ENCODE measurements at places on chromosomes 12 and 14.
A peak's percentile ranks its signal among the peaks of the same experiment; 100 is the strongest.

DNA sequence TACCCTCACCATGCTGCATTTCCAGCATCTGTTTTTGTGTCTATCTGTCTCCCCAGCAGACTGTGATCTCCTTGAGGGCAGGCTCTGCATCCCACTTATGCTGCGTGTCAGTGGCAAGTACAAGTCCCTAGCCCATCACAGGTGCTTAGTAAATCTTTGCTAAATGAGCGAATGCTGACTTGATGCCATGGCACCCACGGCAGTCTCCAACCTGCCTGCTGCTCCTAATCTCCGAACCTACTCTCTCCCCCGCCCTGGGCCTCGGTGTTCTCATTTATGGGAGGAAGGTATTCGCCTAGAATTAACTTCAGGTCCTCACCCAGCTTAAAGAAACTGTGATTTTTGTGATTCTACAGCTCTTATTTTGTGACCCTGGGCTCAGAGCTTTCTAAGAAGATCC, 109.9 kb downstream of the PRMT8 start:
- no peak for DNase-seq

DNA sequence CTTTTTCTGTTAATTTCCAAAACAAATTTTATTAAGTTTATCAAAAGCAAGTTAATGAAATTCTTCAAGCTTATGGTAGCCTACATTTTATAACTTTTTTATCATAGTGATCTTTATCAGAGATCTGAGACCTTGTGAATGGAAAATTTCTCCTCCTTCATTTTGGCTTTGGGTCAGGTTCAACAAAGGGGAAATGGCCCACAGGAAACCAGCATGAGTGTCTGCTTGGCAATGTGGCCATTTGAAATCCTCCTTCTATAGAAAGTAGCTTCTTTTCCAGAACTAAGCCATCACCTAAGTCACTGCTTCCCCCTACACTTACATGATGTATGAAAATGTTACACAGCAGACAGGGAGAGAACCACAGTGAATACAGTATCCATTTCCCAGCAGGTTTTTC, 1.6 kb downstream of the RHOJ start:
- no peak for DNase-seq

GRCh38 chr12:104641862-104642261, 185.1 kb downstream of the CHST11 start:
- DNase-seq, result peak; percentile 9

DNA sequence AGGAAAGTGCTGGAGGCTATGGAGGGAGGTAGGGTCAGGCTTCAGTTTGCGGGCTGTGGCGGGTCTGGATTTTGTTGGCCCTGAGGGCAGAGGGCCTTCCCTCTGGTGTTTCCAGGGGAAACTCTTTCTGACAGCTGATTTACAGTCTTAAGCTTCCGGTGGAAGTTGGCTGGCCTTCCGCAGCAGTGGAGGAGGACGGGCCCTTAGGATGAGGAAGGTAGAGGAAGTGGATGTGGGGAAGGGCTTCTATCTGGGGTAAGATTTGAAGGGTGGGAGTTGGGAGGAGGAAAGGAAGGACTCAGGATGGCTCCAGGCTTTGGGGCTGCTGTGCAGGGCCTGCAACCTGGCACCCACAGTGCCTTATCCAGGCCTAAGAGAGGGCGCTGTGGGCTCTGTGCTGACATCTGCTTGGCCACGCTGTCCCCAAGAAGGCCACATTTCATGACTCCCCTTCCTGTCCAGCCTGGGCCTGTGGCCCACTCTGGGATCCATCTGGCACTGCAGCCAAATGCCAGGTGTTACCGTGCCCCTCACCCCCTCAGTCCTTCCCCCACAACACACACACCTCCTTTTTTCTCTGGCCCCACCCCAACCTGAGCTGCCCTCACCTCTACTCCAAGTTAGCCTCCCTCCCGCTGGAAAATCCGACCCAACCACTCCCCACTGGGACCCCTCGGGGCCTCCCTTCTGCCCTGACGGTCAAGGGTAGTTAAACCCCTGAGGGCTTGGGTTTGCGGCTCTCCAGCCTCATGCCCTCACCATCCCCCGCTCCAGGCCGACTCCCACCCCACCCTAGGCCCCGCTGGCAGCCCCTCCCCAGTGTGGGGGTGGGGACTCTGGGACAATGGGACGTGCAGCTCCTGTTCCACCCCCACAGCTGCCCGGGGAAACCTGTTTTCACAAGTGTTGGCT, 7.7 kb upstream of the PPP1R13B start:
- no peak for DNase-seq

- no peak for DNase-seq
These were observed 8.0 kb downstream of the ASCL1 start for GRCh38 chr12:102965281-102966155.

- DNase-seq, result no peak
These were observed 10.2 kb downstream of the SLC25A47 start for GRCh38 chr14:100333311-100333710.

GRCh38 chr12:92516277-92516600, 186.6 kb upstream of the PLEKHG7 start:
- no peak for DNase-seq

GRCh38 chr12:21346542-21347205, 12.0 kb upstream of the SLCO1A2 start:
- no peak for DNase-seq

- DNase-seq, result no peak
These were observed 18.8 kb downstream of the RTRAF start for GRCh38 chr14:52008136-52008535.

- DNase-seq, result no peak
These were observed 31.6 kb downstream of the NEUROD4 start for GRCh38 chr12:55051197-55051947.

DNA sequence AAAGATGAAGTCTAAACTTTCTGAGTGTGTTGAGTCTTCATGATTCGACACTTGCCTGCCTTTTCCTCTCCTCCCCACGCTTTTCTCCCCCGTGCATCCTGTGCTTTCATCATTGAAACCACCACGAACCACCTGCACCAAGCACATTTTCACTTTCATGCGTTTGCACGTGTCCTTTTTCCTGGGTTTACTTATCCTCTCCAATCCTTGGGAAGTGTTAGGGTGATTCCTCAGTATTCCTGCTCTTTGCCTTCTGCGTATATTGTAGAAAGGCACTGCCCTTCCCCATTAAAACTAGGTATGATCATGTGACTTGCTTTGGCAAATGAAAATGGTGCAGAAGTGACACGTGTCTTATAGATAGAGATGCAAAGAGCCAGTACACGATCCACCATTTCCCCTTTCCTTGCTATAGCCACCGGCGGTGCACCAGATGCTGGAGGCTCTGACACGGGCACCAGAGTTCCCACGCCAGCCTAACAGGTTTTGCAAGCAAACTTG, 106.6 kb downstream of the BRMS1L start:
- peak; percentile 11 for DNase-seq

- peak; percentile 48 for DNase-seq
These were observed 9.9 kb downstream of the PMEL start for GRCh38 chr12:55955800-55956508.

DNA sequence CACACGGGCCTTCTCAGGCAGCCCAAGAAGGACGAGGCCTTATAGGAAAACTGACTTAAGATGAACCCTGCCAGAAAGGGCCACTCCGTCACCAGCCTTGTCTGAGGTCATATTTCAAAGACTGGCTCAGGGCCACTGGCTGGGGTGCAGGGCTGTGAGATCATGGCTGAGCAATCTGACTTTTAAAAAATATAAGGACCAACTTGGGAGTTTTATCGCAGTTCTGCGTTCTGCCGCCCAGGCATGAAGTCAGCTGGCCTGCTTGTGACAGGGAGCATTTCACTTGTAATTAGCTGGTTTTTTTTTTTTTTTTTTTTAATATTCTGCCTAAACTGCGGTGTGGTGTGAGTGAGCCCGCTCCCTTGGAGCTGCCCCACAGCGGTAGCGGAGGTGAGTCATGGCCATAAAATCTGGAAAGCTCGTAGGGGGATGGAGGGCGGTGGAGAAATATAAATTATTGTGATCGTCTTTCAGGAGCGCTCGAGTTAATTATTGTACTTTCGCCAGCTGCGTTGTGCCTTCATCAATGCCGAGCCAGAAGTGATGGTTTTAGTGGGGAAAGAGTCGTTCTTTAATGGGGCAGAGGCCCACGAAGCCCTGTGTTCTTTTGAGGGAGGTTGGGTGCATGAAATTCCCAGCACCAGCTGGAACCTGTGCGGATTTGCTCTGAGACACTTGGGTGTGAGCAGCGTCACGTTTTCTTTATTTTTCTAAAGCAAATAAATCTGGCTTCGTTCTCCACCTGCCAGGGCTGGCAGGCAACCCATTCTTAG, 231.9 kb downstream of the C12orf75 start:
- DNase-seq, result no peak

DNA sequence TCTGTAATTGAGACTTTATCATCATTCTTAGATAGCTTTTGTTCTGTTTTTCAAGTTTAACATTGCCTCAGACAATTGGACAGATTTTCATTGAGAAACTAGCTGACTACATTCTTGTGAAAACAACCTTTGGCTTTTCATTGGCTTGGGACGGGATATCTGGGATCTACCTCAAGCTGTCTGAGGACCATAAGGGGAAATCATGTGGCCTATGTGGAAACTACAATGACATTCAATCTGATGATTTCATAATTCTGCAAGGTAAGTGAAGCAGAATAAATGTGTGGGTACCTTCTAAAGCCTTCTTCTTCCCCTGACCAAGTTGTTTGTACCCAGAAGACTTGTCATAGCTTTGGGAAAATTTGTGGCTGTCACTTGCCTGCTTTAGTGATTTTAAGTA, 133.5 kb downstream of the OTOGL start:
- DNase-seq, result no peak

GRCh38 chr12:116784238-116784612, 46.1 kb downstream of the RNFT2 start:
- DNase-seq, result no peak

DNA sequence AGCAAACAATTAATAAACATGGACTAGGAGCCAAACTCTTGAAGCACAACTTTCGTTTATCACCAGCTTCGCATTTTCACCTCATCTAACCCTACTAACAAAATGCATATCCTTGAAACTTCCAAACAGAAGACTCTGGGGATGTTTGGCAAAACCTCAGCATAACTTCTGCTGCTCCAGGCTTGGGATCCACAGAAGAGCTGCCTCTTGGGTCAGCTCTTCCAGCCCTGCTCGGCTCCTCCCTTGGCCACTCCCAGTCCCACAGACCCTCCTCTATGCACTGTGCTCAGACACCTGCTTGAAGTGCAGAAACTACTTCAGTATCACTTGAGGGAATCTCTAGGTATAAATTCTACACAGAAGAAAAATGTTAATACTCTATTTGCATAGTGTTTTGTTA, 110.0 kb upstream of the AMIGO2 start:
- no peak for DNase-seq

GRCh38 chr12:3317841-3318501, 173.0 kb upstream of the PRMT8 start:
- DNase-seq, result no peak
